ENCODE measurements at places on chromosomes 6 and 20.

- DNase-seq = no peak
These were observed 14.8 kb upstream of the RPL7L1 start for GRCh38 chr6:42864602-42865001.

DNA sequence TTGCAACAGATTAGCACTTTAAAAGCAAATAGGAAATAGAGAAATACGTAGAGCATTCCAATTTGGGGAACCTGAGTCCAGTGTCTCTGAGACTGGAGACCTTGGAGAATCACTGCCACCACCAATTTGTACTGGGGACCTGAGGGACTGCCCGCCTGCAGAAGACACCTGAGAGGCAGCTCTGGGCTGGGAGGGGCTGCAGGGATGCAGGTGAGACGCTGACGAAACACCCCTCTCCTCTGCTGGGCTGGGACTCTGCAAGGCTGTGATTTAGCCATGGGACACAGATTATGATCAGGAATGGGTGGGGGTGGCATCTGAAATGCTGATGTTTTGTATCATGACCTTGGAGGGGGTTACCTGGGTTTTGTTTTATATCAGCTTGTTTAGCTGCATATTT is 7.0 kb upstream of the APMAP start:
- DNase-seq = no peak

DNA sequence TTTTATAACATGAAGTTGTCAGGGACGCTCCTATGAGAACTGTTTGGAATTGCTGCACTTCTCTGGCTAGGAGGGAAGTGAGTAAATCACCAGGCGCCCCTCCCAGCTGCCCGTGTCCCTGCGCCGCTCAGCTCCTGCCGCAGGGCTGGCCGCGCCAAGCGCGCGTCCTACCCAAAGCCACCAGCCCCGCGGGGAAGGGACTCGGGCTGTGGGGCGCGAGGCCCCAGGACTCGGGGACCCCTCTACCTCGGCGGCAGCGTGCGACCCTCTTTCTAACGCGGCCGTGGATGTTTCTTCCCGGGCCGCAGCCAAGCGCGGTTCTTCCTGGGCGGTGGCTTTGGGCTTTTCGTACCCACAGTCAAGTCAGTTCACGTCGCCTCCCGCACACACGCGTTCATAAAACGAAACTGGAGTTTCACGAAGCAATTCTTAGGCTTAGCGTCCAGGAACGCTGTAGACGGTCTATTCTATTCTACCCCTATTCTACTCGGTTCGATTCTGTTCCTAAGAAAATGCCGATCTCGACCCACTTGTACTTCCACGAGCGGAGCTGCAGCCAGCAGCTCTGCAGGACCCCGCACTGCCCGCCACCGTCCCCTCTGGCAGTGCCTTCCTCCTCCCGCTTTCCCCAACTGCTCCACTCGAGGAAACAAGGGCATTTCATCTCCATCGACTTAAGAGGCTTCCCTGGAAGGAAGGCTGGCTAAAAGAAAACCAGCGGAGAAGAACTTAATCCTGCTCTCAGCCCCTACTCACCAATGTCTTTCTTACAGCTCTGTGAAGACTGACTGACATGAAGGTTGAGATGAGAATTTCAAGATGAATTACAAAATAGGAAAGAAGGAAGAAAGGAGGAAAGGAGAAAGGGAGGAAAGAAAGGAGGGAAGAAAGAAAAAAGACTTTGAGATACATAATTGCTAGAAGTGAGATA is 15.4 kb downstream of the FOXC1 start:
- DNase-seq = no peak

DNA sequence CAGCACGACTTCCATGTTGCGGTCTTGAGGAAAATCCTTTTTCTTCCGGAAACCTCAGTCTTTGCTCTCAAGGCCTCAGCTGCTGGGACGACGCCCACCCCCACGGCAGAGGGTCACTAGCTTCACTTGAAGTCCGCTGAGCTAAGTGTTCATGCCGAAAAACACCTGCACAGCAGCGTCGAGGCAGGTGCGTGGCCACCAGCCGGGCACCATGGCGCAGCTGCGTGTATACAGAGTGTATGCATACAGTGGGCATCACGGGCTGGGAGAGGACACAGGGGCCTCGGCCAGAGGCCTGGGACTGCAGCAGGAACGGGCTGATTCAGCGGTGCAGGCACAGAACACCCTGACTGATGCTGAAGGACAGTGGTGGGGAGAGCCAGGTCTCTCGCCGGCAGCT is 20.1 kb downstream of the KCNQ2 start:
- DNase-seq = no peak

GRCh38 chr6:23951691-23952090 is 174.3 kb upstream of the NRSN1 start:
- no peak for DNase-seq

All from 8988T (cell line).